Anterior cingulate cortex (tissue), 58 donors: ENCODE measurements at places on chromosomes 5 and 9.

DNA sequence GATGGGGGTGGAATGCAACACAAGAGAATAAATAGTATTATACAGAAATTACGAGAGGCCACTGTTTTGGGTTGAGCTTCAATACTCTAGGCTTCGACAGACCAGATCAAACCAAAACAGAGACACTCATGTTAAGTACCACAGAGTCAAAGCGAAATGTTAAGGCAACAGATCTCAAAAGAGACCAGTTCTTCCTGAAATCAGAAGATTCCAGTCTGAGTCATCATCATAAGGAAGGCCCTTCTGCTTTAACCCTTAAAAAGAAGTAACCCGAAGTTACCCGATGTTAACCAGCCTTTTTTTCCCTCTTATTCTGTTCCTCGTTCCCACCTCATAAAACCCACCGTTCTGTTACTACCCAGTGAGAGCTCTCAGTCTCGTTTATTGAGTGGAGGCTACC lies 75.9 kb downstream of the SFXN1 start:
- DNase-seq, result no peak

GRCh38 chr9:19233344-19233743 lies 2.9 kb downstream of the DENND4C start:
- DNase-seq, result no peak

DNA sequence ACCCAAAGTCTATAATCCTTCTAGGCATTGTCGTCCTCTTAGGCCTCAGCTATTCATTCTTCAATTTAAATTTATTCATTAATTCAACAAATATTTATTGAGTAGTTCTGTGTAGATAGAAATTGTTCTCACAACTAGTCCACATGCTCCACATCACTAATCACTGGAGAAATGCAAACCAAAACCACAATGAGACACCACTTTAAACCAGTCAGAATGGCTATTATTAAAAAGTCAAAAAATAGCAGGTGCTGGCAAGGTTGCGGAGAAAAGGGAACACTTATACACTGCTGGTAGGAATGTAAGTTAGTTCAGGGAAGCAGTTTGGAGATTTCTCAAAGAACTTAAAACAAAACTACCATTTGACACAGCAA lies 51.1 kb upstream of the TNFSF15 start:
- no peak for DNase-seq

DNA sequence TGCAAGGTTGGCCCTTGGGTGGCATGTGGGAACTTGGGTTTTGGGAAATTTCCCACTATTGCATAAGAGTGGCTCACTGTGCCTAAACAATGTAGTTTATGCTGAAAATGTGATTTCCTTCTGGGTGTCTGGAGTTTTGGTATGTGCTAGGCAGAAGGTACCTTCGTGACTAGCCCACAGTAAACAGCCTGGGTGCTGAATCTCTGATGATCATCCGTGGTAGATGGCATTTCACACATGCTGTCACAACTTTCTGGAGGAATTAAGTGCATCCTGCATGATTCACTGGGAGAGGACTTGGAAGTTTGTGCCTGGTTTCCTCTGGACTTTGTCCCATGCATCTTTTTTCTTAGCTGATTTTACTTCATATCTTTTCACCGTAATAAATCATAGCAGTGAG lies 64.5 kb downstream of the LNPEP start:
- no peak for DNase-seq

DNA sequence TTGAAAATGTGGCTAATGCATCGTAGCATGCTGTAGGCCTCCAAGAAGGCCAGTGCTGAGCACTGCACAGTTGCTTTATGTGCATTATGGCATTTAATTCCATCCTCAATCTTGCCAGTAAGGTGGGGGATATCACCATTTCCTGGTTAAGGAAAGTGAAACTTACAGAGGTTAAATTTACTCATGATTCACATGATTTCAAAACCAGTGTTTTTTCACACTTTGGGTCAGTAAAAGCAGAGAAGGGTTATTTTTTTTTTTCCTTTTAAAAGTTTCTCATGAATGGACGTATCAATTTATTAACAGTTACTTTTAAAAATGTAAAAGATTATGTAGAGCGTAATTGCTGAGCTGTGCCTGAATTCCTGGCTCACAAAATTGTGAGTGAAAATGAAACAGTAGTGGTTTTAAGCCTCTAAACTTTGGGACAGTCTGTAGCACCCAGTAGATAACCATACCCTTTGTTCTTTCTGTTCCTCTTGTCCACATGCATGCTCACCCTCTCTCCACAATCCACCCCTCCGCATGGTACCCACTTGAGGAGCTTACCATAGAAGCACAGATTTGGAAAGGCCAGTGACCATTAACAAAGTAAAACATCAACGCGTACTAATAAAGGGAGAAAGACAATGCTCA lies 21.2 kb downstream of the MAST4 start:
- DNase-seq, result no peak

GRCh38 chr5:61525512-61526206 lies 193.6 kb downstream of the ZSWIM6 start:
- no peak for DNase-seq

- DNase-seq, result no peak
Measured at GRCh38 chr9:80030801-80031200, 459.0 kb downstream of the TLE4 start.

GRCh38 chr9:85602742-85603141 lies 139.0 kb downstream of the AGTPBP1 start:
- DNase-seq, result no peak

DNA sequence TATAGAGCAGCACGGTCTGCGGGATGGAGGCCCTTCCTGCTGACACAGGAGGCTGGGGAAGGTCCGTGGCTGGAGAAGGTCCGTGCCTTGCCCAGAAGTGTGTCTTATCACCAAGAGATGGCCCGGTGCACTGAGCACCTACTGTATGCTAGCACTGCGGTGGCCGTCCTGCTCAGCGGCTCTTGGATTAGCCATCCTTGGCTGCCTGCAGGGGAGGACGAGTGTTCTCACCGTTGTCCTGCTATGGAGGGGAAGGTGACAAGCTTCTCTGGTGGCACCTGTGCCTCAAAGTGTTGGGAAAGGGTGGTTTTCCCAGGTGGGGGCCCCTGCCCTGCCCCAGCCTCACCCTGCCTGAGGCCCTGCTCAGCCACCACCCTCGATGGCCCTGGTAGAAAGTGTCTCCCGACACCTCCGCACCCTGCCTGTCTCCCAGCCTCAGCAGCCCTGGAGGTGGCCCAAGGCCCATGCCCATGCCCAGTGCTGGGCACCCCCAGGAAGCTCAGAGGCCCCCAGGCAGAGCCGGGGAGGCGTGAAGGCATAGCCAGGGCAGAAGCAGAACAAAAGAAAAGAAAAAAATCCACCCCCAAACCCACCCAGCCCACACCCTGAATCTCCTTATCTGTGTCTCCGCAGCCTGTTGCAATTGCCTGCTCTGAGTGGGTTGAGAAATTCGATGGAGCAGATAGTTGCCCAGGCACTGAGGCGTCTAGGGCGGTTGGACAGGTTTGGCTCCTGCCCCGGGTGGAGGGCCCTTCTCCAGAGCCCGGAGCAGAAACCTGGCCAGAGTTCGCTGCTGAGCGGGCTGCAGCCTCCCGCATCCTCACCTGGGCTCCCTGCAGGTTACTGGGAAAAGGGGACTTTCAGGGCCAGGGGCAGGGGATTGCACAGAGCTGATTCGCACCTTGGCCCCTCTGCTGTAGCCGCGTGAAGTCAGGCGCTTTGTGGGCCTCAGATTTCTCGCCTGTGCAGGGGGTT lies 30.5 kb downstream of the RXRA start:
- DNase-seq, result no peak

GRCh38 chr9:114911167-114911821 lies 19.1 kb downstream of the TNFSF8 start:
- no peak for DNase-seq

- DNase-seq, result peak; percentile 77
Measured at GRCh38 chr5:43191740-43192557, at the start of gene NIM1K. TSS of gene NIM1K (plus strand) at chr5:43192225. CDS start at chr5:43245776, 53,551 bp downstream.

DNA sequence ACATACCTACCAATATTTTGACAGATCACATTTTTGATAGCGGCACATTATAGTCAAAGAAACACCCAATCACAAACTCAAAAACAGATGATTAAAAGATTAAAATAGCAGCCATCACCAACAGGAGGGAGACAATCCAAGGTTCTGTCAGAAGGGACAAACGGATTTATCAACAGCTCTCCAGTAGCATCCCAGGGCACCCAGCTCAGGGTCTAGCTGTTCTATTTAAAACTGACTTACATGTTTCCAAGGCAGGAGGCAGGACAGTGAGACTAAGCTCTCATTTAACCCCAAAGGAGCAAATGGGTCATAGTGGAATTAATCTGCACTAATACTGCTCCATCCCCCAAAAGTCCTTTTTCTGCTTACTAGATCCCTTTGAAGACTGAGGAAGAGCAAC lies 3.2 kb downstream of the AGTPBP1 start:
- DNase-seq, result no peak

GRCh38 chr9:89153232-89154017 lies 25.2 kb downstream of the SHC3 start:
- no peak for DNase-seq

- no peak for DNase-seq
Measured at GRCh38 chr9:133238272-133238850, 29.3 kb upstream of the OBP2B start.

- no peak for DNase-seq
Measured at GRCh38 chr5:114612406-114612805, 250.5 kb downstream of the KCNN2 start.

- DNase-seq, result no peak
Measured at GRCh38 chr9:25994605-25995004, 316.4 kb upstream of the TUSC1 start.

- DNase-seq, result no peak
Measured at GRCh38 chr9:126605792-126606482, 7.8 kb upstream of the LMX1B start.

- DNase-seq, result no peak
Measured at GRCh38 chr9:78038620-78039300, 7.1 kb upstream of the GNAQ start.

DNA sequence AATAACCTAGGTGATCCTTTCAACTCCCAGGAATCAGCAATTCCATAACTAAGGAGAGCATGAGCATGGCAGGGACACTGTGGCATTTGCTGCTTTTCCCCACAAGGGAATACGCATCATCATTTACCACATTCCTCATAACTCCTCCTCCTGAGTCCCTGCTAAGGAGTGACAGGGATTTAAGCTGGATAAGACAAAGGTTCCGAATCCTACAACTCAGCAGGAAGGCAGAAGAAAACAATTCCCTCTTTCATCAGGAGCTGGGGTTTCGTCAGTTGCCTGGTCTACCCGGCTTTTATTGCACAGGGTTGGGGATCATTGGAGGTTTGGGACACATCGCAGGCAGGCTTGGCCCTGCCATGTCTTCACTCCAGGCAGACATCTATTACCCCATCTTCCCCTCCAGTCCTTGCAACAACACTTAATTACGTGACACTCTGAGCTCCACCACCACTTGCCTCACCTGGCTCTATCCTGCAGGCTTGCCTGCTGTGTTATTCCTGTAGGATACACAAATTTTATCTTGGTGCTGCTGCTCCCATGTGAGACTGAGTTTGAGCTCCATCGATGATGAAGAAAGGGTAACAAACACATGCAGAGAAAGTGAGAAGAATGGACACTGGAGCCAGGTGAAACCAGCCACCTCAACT lies 563.0 kb upstream of the KLF4 start:
- DNase-seq, result no peak
